Lung (tissue), 17 donors: ENCODE measurements at places on chromosomes 1 and 21.

- no peaks in the 10 kb centered on the region for H3K36me3 ChIP-seq
- H3K27ac ChIP-seq = peak overlapping the region; percentile 62
- H3K4me1 ChIP-seq = no peaks in the 10 kb centered on the region
- DNase-seq = no peak
Measured at GRCh38 chr1:1020415-1021009, 592 bp downstream of the AGRN start.

- H3K36me3 ChIP-seq = peaks cover 14% of the 10 kb centered on the region
- H3K27me3 ChIP-seq = no peaks in the 10 kb centered on the region
- DNase-seq = peak; percentile 98
- peak within 1 kb of the TSS; percentile 97 for H3K27ac ChIP-seq
- peaks cover 33% of the 10 kb centered on the region for H3K4me1 ChIP-seq
Measured at GRCh38 chr1:56578963-56579875, at the start of gene PLPP3. Gene PLPP3, minus strand, starts transcription at chr1:56579563. Its CDS starts 547 bp downstream, at chr1:56579016.

- H3K27me3 ChIP-seq = no peaks in the 10 kb centered on the region
- H3K4me3 ChIP-seq = no peak overlapping the region
- H3K27ac ChIP-seq = no peak overlapping the region
- H3K4me1 ChIP-seq = no peaks in the 10 kb centered on the region
Measured at GRCh38 chr1:205928317-205928716, 14.9 kb downstream of the SLC26A9 start.

GRCh38 chr1:243595527-243596210 is 254.4 kb downstream of the AKT3 start:
- H3K4me1 ChIP-seq = no peaks in the 10 kb centered on the region
- no peak for DNase-seq
- H3K27ac ChIP-seq = no peak overlapping the region
- no peak overlapping the region for H3K4me3 ChIP-seq
- H3K27me3 ChIP-seq = no peaks in the 10 kb centered on the region

- H3K27me3 ChIP-seq = no peaks in the 10 kb centered on the region
- H3K4me3 ChIP-seq = no peak overlapping the region
- no peaks in the 10 kb centered on the region for H3K4me1 ChIP-seq
- no peak for DNase-seq
- no peak overlapping the region for H3K27ac ChIP-seq
Measured at GRCh38 chr1:159421821-159422220, 10.2 kb upstream of the OR10J4 start.
